NCI-H774 (cell line): ENCODE measurements at places on chromosomes 2 and 18.

DNA sequence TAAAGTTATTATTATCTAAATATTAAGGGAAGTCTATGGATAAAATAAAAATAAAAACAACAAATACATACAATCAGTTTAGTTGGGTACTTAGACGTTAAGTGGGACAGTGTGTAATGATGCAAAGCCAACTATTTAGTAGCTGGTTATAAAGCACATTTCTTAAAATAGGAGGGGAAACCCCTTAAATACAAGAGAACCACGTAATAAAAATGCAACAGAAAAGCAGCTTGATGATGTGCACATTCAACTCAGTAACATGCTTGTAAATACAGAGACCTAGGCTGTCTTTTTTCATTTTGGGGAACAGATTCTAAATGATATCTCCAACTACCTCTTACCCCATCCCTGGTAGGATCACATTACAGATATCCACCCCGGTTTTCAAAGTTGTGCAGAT is 134.3 kb upstream of the AQP4 start:
- DNase-seq, result no peak

DNA sequence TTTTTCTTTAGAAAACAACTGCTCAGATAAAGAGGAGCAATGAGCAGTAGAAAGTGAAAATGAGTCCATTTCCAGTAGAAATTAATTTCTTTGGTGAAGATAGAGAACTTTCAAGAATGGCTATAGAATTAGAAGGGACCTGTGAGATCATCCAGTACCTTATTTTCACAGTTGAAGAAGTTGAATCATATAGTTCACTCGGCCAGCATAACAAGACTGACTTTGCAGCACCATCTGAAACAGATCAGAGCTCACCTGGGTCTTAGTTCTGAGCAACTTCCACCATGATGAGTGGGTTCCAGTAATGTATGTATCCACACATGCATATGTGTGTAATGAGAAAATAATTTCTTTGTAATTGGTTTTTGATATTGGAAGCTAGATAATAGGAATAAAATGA is 58.6 kb downstream of the CERS6 start:
- no peak for DNase-seq

- DNase-seq, result no peak
Measured at GRCh38 chr18:61322265-61322873, 10.9 kb upstream of the CDH20 start.

- DNase-seq, result no peak
Measured at GRCh38 chr2:104501342-104501741, 352.6 kb upstream of the POU3F3 start.

DNA sequence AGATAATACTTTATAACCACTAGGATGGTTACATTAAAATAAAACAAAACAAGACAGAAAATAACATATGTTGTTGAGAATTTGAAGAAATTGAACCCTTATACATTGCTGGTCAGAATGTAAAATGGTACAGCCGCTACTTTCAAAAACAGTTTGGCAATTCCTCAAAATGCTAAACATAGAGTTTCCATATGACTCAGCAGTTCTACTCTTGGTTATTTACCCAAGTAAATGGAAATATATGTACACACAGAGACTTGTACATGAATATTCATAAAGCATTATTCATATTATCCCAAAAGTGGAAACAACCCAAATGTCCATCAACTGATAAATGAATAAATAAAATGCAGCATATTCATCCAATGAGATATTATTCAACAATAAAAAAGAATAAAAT is 92.5 kb upstream of the LRATD1 start:
- DNase-seq, result no peak

- no peak for DNase-seq
Measured at GRCh38 chr2:239380831-239381708, 19.8 kb downstream of the HDAC4 start.
